Activated naive CD4-positive, alpha-beta T cell treated with Interleukin-2 at 50 U/mL for 16 hours (primary cell): ENCODE measurements at places on chromosomes 7 and 10.
A peak's percentile ranks its signal among the peaks of the same experiment; 100 is the strongest.

- DNase-seq = peak; percentile 38
Measured at GRCh38 chr10:132448248-132448731, 51.3 kb downstream of the PWWP2B start.

GRCh38 chr7:149879766-149880637 is 6.2 kb downstream of the ATP6V0E2 start:
- no peak for DNase-seq

GRCh38 chr10:36256166-36256565 is 614.1 kb upstream of the FZD8 start:
- no peak for DNase-seq

DNA sequence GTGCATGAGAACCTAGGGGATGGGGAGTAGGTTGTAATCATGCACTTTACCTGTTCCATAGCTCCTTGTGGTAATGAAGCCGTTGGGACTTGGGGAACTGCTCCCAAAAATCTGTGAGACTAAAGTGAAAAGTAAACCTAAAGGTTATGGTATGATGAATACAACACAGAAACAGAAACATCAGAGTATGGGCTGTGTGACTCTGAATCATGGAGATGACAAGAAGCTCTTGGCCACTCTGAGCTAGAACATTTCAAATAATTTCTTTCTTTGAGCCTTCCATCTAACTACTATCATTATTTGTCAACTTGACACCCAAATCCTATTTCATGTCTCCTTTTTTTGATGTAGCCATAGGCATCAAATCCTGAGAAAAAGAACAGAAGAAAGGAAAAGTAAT is 2.9 kb downstream of the CLEC5A start:
- no peak for DNase-seq

- no peak for DNase-seq
Measured at GRCh38 chr10:49066944-49067730, 48.2 kb downstream of the VSTM4 start.

DNA sequence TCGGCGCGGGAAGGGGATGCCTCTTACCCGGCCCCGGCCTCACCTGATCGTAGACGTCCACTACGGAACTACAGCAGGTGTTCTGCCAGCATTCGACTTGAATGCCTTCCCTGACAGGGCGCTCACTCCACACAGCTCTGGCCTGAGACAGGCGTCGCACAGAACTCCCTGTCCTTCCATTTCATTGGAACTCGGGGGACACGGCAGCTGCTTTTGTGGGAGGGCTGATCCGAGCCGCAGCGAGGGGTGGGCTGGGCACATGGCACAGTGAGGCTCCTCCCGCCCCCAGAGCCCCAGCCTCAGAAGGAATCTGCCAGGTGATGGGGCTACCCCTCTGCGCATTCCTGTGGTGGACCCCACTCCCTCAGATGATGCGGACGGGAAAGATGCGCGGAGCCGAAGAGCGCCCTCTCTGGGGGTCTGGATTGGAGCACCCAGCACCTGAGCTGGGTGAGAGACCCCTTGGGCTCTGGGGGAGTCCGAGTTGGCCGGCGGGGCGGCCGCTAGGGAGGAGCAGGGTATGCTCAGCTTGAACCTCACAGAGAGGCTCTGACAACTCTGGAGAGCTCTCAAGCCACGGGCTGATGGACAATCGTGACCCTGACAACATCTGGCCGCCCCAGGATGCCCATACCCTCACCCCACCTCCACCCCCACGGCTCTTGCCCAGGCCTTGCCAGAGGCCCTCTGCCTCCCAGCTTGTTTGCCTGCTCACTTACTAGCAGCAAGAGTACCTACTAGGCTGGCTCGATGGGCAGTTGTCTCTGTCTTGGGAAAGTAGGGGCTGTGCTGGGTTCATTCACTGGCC is 36.6 kb downstream of the RASGEF1A start:
- peak; percentile 1 for DNase-seq

DNA sequence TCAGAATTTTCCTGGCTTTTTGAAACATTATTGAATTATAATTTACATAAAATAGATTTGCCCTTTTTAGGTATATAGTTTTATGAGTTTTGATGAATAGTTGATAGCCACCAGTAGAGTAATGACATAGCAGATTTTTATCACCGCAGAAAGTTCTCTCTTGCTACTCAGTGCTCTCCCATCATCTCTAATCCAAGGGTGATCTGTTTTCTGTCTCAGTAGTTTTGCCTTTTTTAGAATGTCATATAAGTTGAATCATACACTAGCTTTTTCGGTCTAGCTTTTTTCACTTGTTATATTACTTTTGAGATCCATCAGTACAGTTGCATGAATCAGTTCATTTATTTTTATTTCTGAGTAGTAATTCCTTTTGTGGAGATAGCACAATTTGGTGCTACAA is 17.9 kb downstream of the RSBN1L start:
- no peak for DNase-seq

DNA sequence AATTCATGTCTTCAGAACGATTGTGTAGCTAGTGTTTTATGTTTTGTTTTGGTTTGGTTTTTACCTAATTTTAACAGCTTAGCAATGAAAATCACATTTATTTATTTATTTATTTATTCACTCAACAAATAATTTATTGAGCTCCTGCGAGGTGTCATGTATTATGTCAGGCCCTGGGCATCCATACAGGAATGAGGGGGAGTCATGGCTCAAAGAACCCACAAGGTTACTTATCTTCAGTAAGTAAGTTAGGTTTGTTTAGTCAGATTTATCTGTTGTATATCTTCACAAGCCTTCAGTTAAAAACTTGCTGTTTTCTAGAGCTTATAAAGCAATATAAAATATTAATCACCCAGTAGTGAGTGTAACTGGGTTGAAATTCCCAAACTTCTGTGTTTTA is 45.4 kb downstream of the FOXP2 start:
- no peak for DNase-seq

- no peak for DNase-seq
Measured at GRCh38 chr10:100333661-100334440, 3.8 kb upstream of the PKD2L1 start.

DNA sequence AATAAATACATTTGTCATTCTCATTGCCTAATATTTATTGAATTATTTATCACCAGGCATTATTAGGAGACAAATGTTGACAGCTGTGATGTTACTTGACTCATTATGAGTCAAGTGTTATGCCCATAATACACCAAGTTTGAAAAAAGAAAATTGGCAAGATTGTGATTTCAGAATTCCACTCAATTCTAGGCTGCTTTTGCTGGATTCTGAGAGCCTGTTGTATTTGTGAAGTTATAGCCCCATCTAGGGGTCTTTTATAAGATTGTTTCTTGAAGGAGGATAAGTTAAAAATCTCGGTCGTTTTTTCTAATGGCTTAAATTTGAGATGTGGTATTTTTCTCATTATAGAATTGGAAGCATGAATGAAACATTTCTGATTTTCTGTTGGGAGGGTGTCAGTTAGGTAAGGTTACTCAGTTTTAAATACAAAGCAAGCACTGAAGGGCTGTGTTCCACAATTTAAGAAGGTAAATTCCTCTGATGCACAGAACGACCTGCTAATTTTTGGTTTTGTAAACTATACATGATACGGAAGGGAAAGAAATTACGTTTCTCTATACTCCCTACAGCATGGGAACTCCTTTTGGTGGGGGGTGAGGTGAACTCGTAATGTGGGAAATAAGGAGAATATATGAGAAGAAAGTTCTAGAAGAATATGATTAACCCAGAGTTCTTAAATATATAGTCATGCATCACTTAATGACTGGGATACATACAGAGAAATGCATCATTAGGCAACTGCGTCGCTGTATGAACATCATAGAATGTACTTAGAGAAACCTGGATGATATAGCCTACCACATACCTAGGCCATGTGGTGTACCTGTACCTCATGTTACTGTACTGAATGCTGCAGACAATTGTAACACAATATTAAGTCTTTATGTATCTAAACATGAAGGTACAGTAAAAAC is 2.6 kb downstream of the STK31 start:
- no peak for DNase-seq

DNA sequence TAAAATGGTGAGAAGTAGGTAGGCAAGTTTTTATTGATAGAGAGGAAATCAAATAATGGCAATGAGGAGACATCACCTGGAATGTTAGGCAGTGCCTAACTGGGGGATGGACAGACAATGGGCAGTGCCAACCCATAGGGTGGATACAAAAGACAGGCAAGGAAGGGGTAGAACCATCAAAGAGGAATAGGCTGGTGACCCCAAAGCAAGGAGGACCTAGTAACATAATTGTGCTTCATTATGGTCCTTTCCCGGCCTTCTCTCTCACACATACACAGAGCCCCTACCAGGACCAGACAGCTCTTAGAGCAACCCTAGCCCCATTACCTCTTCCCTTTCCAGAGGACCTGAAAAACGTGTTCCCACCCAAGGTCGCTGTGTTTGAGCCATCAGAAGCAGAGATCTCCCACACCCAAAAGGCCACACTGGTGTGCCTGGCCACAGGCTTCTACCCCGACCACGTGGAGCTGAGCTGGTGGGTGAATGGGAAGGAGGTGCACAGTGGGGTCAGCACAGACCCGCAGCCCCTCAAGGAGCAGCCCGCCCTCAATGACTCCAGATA is 30.0 kb downstream of the PRSS2 start:
- no peak for DNase-seq

DNA sequence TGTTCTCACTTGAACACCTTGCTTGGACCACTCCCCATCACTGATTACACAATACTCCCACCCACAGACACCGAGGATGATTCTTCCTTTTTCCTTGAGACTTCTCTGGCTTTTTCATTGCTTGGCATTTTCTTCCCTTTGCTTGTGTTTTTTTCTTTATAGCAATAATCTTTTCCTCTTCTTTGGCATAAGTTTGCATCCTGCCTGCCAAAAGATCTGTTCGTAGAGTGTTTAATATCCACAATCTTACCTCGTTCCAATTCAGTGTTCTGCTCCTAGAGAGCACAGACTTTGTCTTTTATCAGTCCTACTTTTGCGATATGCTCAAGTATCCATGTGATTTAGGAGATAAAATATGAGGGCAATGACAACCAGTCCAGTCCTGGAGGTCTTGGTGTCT is 303.3 kb upstream of the CDC14C start:
- DNase-seq = no peak

DNA sequence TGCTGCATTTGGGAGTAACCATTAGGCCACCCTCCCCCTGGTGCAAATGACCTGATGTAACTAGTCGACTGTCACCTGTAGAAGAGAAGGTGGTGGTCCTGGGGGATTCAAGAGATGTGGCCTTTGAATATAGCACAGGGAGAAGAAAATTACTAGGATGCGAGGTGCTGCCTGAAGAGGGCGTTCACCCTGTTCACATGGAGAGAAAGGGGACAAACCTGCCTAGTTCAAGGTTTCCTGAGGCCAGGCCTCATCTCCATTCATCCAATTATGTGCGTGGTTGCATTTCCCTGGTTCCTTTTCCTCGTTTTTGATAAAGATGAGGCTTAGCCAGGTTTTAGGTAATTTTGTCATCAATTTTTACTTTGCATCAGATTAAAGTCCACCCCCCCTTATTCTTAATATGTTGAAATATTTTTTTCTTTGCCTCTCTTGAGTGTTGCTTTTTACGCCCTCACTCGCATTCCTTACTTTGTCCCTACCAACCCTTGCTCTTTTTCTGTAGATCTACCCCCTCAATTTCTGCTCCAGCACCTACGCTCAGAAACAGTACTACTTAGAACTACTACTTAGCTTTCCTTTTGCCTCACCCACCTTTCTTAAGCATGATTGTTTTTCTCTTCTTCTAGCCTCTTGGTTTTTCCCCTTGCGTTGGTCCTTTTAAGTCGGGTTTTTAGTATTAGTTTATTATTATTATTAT is 13.7 kb downstream of the CLCN1 start:
- no peak for DNase-seq

DNA sequence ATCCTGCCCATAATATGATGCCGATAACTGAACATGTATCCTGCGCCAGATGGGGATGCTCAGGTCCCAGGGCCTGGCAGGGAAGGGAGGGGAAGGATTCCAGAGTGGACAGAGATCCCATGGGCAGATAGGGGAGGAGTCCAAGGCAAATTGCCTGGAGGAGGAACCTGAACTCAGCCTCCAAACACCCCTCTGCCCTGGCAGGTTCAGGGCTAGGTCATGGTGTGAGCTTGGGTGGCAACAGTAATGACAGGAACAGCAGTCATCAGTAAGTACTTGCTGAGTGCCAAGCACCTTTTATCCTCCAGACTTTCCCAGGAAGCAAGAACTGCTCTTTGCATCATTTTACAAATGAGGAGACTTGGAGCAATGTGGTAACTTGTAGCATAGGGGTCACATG is 3.8 kb upstream of the PALD1 start:
- no peak for DNase-seq

- no peak for DNase-seq
Measured at GRCh38 chr10:71838264-71839211, 12.5 kb downstream of the PSAP start.

GRCh38 chr10:126611303-126611702 is 59.2 kb downstream of the C10orf90 start:
- no peak for DNase-seq

GRCh38 chr10:5433182-5433581 is 20.8 kb downstream of the NET1 start:
- no peak for DNase-seq

GRCh38 chr10:113003052-113003451 is 53.0 kb downstream of the TCF7L2 start:
- no peak for DNase-seq

DNA sequence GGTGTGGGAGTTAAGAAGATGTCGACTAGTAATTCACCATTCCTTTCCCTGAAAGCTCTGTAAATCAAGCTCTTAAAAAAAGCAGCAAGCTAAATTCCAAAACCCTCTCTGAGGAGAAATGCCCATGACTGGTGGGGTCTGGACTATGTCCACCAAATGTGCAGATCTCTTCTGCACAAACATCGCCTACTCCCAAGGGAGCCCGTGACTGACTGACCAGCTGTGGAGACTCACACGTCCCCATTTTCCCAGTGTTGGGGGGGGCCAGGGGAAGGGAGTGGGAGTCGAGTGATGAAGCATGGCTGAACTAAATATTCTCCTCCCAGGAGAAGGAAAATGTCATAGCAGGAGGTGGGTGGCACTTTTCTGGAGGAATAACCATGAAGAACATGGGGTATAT is 164.1 kb upstream of the HPS1 start:
- DNase-seq = no peak

DNA sequence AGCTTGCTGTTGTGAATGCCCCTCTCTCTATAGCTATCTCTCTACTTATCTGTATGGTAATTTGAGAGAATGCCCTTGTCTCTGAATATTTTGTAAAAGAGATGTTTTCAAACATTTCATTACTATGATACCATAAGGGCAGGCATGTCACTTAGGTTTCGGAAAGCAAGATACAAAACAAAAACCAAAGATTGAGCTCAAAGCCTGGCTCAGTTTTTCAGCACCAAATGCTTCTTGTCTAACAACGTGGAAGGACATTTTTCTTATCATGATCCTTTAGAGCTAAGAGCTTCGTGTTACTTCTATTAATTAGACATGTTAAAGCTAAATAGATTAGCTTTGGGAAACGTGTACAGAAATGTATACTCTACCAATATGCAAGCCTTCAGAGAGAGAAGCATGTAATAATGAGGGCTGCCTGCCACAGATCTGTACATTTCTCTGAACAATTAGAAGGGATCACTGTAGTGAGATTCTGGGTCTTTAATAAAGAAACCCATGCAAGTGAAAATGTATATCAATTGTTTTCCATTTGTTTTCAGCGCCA is 148.9 kb downstream of the ARID5B start:
- no peak for DNase-seq
